Fibroblast of skin of left biceps (primary cell): ENCODE measurements at places on chromosomes 5 and 9.
A peak's percentile ranks its signal among the peaks of the same experiment; 100 is the strongest.

- DNase-seq, result no peak
Observed at GRCh38 chr9:33750307-33750838, 45.0 kb upstream of the PRSS3 start.

GRCh38 chr5:155699385-155699784 lies 627.6 kb upstream of the SGCD start:
- DNase-seq, result no peak

GRCh38 chr5:13658152-13658551 lies 286.3 kb downstream of the DNAH5 start:
- no peak for DNase-seq

- DNase-seq, result no peak
Observed at GRCh38 chr9:127144670-127145445, 22.4 kb upstream of the ANGPTL2 start.

GRCh38 chr9:17021387-17021970 lies 113.4 kb upstream of the CNTLN start:
- no peak for DNase-seq

GRCh38 chr9:131253891-131254491 lies 22.3 kb downstream of the FAM78A start:
- peak; percentile 18 for DNase-seq

GRCh38 chr9:112620388-112620787 lies 97.5 kb downstream of the INIP start:
- no peak for DNase-seq

DNA sequence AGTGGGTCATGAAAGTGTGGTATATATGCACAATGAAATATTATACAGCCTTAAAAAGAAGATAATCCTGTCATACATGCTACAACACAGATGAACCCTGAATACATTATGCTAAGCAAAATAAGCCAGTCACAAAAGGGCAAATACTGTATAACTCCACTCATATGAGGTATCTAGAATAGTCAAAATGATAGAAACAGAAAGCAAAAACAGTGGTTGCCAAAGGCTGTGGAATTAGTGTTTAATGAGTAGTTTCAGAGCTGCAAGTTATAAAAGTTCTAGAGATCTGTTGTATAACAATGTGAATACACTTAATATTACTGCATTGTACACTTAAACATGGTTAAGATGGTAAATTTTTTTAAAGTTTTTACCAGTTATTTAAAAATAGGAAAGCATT lies 135.0 kb downstream of the OXCT1 start:
- DNase-seq, result no peak

GRCh38 chr5:128974567-128974966 lies 9.3 kb downstream of the SLC27A6 start:
- no peak for DNase-seq

DNA sequence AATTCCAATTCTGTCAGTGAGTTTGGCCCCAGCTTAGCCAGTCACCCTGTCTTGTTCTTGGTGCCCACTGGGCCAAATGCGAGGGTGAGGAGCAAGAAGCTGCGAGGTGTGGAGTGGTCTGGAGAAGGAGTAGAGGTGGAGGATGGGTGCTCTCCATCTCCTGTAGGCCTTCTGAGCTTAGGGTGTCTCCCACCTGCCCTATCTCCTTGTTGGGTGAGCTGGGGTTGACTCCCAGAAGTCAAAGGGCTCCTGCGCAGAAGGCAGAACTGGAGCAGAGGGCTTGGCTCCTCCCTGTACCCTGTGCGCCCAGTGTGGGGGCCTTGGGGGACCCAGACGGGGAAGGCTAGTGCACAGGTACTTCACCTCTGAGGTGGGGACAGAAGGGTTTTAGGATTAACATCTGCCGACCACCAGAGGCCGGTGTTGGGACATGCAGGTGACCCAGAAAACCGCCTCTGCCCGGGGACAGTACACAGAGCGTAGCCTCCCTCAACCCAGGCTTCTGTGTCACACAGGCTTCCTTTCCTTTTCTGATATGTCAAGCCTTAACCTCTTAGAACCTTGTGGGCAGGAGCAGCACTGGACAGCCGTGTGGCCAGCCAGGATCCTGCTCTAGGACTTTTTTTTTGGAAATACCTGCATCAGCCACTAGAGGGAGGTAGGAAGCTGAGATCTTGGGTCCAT lies 16.9 kb downstream of the IL5 start:
- peak; percentile 5 for DNase-seq

DNA sequence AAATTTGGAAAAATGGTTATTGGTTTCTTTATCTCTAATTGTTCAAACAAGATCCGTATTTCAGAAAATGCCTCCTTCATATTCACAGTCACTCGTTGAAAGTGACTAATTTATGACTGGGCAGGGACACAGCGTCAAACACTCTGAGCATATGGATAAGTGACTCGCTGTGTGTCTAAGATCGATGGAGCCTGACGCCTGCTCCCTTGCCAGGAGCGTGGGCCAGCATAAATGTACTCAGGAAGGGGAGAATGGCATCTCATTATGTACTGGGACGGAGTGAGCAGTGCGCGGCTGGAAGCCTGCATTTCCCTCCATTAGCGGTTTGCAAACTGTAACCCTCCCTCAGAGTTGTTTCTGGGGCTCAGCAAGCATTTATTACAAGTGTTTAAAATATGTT lies 79.8 kb upstream of the CAST start:
- no peak for DNase-seq

GRCh38 chr5:95973793-95974325 lies 12.2 kb upstream of the ELL2 start:
- DNase-seq, result no peak

DNA sequence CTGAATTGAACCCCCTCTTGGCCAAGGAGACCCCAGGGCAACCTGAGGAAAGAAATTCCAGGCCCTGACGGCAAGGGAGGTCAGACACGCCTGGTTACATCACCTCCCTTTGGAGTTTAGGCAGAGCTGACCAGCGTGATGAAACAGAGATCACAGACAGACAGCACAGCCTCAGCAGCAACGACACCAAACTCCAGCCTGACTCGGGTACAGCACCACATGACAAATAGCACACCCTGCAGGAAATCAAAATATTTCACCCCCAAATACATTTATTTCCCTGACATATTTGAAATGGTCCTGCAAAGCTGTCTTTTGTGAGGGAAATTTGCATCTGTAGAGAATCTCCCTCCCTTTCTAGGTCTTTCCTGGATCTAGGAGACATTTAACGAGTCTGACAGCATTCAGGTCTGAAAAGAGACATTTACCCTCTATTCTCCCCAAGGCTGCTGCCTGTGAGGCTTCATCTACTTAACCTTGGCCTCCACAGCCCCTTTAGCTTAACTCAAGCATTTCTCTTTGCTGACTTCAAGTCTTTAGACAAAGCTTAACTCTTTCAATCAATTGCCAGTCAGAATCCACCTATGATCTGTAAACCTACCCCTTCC lies 2.6 kb downstream of the QSOX2 start:
- no peak for DNase-seq

DNA sequence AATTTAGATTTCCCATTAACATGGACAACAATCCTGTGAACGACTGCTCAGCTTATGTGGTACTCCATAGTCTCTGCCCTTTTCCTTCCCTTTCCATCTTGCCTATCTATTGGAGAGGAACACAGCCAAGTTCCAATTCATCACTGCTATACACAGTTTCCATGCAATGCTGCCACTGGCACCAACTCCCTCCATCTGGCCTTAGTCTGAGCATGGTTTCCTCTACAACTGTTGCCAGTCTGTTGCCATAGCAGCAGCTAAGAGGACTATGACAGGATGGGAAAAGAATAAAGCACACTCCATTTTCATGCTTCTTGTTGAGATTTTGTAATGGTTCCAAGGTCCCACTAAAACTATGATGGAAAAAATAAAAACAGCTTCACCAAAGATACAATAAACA lies 189.0 kb downstream of the HCN1 start:
- no peak for DNase-seq

DNA sequence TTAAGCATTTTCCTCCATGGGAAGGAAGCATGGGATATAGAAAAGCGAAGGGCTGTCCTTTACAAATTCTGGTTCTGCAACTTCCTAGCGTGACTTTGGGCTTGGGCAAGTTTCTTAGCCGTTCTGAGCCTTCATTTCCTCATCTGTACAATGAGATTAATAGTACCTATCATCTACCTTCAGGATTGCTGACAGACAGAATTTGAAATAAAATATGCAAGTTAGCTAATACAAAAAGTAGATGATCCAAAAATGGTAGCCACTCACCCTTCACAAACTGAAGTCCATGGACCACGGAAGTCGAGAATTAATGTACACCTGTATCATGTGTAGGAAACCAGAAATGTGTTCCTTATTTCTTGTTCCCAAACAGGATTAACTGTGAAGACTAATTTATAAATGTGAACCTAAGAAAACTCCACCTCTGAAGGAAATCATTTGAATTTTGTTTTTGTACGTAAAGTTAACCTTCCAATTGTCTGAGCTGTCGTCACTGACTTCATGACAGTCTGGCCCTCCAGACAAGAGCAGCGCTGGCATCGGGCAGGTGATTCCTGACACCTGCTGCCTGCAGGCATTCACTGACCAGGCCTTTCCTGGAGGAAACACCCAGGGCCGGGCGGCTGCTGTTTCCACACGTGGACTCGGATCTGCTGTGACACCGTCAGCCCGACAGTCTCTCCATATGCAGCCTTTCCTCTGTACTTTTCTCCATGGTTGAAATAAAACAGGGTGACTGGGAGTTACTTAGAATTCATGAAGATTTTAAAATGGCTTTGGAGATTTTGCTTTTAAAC lies 63.4 kb downstream of the PSMB7 start:
- DNase-seq, result no peak

DNA sequence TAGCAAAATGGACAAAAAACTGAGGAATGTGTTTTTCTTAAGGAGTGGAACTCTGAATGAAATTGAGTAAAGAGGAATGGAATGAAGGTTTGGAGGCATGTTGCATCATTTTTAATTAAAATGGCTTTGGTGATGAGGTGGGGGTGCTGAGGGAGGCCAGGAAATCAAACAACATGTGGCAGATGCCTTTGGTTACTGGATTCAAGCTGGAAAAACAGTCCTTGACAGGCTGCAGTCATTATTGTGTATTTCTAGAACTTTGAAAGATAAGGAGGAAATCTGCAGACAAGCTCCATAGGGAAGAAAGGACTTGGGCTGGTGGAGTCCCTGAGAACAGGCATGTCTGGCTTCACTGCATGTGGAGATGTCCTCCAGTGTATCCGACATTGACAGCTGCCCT lies 203.5 kb upstream of the HAPLN1 start:
- peak; percentile 85 for DNase-seq

- no peak for DNase-seq
Observed at GRCh38 chr5:142097681-142098080, 10.9 kb upstream of the NDFIP1 start.

GRCh38 chr5:174999581-174999980 lies 275.2 kb downstream of the MSX2 start:
- no peak for DNase-seq

DNA sequence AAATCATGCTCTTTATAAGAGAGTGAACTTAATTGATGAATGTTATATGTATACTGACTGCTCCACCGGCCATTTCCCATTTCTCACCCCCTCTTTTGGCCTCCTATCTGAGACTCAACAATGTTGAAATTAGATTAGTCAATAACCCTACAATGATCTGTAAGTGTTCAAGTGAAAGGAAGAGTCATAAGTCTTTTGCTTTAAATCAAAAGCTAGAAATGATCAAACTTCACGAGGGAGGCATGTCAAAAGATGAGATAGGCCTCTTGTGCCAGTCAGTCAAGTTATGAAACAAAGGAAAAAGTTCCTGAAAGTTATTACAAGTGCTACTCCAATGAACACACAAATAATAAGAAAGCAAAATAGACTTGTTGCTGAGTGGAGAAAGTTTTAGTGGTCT lies 83.1 kb downstream of the NLN start:
- no peak for DNase-seq

GRCh38 chr9:133576875-133577736 lies 32.1 kb downstream of the FAM163B start:
- DNase-seq, result no peak

GRCh38 chr5:38414348-38414747 lies 142.1 kb downstream of the LIFR start:
- DNase-seq, result no peak
